ENCODE measurements at places on chromosomes 16 and 17. TPM values are rescaled to one million over a fixed set of nuclear protein-coding genes. Genes with fewer than 3 reads are reported as not detected.

CMTM2 gene
- 0.25 TPM for polyA plus RNA-seq

RNU2-1 gene
- polyA plus RNA-seq = not detected

KCNH6 gene
- polyA plus RNA-seq = not detected

TBC1D28 gene
- 2.2 TPM for polyA plus RNA-seq

PRDM7 gene
- not detected for polyA plus RNA-seq

RPL27 gene
- 1,167 TPM for polyA plus RNA-seq

NDRG4 gene
- 507 TPM for polyA plus RNA-seq

CD68 gene
- polyA plus RNA-seq = not detected

SCNN1B gene
- polyA plus RNA-seq = not detected

PMP22 gene
- polyA plus RNA-seq = not detected

AP2B1 gene
- polyA plus RNA-seq = 59.5 TPM

SULT1A4 gene
- polyA plus RNA-seq = 10.4 TPM

PITPNM3 gene
- polyA plus RNA-seq = 3.0 TPM

MYADML2 gene
- polyA plus RNA-seq = 1.1 TPM

RND2 gene
- 43.8 TPM for polyA plus RNA-seq

MYCBPAP gene
- 0.35 TPM for polyA plus RNA-seq

ARL5C gene
- polyA plus RNA-seq = not detected

CLEC19A gene
- not detected for polyA plus RNA-seq

COX6A2 gene
- not detected for polyA plus RNA-seq

WSCD1 gene
- 9.3 TPM for polyA plus RNA-seq

DDX5 gene
- polyA plus RNA-seq = 2,358 TPM

SLFN12 gene
- polyA plus RNA-seq = not detected

TMEM92 gene
- not detected for polyA plus RNA-seq

PLXDC1 gene
- 13.5 TPM for polyA plus RNA-seq

PRAC1 gene
- polyA plus RNA-seq = not detected

KCNJ16 gene
- 1.5 TPM for polyA plus RNA-seq

ZNF469 gene
- not detected for polyA plus RNA-seq

CLEC3A gene
- polyA plus RNA-seq = not detected

KIF18B gene
- polyA plus RNA-seq = 0.10 TPM

OR2C1 gene
- not detected for polyA plus RNA-seq

PRSS8 gene
- not detected for polyA plus RNA-seq

HEATR9 gene
- polyA plus RNA-seq = not detected

CRYM gene
- 3.8 TPM for polyA plus RNA-seq

KRTAP3-1 gene
- polyA plus RNA-seq = not detected

CCL4 gene
- polyA plus RNA-seq = not detected

TNS4 gene
- polyA plus RNA-seq = not detected

GNGT2 gene
- not detected for polyA plus RNA-seq

ITPRIPL2 gene
- polyA plus RNA-seq = not detected
